ENCODE measurements at places on chromosomes 5 and 9. TPM values are rescaled to one million over a fixed set of nuclear protein-coding genes. Genes with fewer than 3 reads are reported as not detected.

DNA sequence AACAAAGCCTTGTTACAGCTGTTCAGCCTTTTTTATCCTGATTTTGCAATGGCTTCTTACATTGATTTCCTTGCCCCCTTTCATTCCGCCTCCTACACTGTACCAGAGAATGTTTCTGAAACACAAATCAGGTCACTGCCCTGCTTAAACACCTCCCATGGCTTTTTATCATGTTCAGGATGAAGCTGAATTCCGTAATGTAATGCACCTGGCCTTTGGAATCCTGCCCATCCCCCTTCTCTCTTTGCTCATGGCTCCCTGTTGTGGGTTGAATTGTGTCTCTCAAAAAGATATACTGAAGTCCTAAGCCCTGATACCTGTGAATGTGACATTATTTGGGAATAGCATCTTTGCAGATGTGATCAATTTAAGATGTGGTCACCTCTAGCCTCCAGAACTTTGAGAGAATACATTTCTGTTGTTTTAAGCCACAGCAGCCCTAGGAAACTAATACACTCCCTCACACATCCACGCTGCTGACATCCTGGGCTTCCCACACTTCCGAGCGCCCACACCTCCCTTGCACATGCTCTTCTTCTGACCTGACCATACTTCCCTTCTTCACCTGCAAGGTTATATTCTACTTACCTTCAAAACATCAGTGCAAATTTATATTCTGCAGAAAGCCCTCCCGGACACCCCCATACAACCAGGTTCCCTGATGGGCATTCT lies 101.2 kb downstream of the DNAH5 start:
- no peak overlapping the region for H3K4me3 ChIP-seq
- H3K36me3 ChIP-seq: no peaks in the 10 kb centered on the region
- H3K27me3 ChIP-seq: no peaks in the 10 kb centered on the region
- H3K27ac ChIP-seq: no peak overlapping the region
- no peaks in the 10 kb centered on the region for H3K4me1 ChIP-seq

DNA sequence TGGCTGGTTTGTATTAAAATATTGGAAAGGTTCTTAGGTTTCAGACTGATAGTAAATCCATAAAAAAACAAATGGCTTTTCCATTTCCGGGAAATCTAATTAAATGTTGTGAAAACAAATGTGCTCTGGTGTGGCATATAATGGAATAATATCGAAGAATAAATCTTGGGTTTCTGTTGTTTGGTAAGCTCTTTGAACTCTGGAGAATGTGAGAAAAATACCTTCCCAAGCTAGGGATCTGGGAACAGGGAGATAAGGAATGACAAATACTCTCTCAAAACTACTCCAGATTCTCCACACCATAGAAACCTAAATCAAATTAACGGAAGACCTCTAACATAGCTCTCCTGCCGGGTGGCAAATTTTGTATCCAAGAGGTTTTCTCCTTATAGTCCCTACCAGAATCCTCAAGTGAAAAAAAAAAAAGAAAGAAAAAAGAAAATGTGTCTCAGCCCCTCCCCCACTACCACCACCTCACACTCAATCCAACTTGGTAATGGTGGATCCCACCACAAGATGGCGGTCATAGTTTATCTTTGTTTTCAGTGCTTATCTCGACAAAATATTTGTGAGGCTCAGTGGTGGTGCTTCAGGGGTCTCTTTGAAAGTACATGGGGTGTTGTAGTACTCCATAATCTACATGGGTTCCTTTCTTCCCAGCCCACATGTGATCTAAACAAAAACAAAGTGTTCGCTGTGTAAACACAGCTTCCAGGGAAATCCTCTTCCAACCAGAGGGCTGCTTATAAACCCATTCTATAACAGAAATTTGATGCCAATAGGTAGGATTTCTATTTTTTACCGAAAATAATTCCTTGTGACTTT lies 54.5 kb upstream of the FST start:
- no peaks in the 10 kb centered on the region for H3K36me3 ChIP-seq
- H3K27me3 ChIP-seq: no peaks in the 10 kb centered on the region
- no peak for DNase-seq
- H3K4me1 ChIP-seq: no peaks in the 10 kb centered on the region
- H3K4me3 ChIP-seq: no peak overlapping the region

DNA sequence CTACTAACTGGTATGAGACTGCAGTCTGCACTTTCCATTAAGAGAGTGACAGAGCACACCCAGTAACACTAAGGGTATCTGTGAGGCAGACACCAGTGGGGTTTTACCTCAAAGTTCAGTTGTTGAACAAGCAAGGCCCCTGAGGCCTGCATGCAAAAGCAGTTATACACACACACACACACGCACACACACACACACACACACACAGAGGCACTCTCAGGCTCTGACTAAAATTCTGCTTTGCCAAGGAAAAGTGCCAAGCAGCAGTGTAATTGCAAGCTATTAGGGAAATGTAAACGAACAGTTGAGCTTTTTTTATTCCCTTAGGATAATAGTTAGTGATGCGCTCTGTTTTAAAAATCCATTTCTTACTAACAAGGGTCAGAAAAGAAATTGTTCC lies 377.1 kb downstream of the SPOCK1 start:
- no peaks in the 10 kb centered on the region for H3K27me3 ChIP-seq
- no peak for DNase-seq
- H3K36me3 ChIP-seq: no peaks in the 10 kb centered on the region
- no peaks in the 10 kb centered on the region for H3K4me1 ChIP-seq
- no peak overlapping the region for H3K27ac ChIP-seq

- no peaks in the 10 kb centered on the region for H3K36me3 ChIP-seq
- H3K4me1 ChIP-seq: no peaks in the 10 kb centered on the region
These were observed 181.2 kb upstream of the GPR151 start for GRCh38 chr5:146697211-146697610.

- H3K27ac ChIP-seq: no peak overlapping the region
- H3K36me3 ChIP-seq: no peaks in the 10 kb centered on the region
These were observed 61.1 kb downstream of the SPATA31C2 start for GRCh38 chr9:88077071-88077617.

DNA sequence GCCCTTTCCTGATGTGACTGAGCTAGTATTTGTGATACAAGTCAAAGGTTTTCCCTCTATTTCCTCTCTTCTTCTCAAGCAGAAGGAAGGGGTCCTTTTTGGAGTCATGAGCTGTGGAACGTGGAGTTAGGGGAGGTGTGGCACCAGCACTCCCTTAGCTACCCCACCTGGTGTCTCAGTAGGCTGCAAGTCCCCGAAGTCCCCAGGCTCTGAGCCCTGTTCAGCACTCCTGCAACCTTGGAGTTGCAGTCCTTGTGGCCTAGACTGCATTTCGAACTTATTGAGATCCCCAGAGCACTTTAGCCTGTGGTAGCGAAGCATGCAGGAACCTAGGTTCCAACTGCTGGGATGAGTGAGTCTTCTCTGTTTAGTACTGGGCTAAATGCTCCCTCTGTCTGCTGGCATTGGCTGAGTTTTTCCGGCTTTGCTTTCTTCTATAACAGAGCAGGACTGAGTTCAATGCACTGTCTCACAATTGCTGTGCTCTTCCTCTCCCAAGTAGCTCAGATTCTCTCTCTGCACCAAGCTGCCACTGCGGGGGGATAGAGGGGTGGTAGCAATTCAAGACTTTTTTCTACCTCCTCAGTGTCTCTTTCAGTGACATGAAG lies 600.7 kb upstream of the CDH9 start:
- no peaks in the 10 kb centered on the region for H3K27me3 ChIP-seq
- H3K27ac ChIP-seq: no peak overlapping the region
- no peaks in the 10 kb centered on the region for H3K36me3 ChIP-seq

DNA sequence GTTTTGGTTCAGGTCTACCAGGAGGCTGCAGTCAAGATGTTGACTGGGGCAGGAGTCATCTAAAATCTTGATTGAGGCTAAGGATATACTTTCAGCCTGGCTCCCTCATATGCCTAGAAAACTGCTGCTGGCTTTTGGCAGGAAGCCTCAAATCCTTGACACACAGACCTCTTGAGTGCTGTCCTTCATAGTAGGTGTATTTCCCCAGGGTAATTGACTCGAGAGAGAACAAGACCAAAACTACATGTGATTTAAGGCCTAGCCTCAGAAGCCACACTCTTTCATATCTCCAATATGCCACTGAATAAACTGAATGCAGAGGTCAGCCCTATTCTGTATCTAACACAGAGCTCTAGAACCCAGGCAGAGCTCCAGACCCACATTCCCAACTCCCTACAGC lies 402.3 kb upstream of the ADAMTS16 start:
- H3K4me3 ChIP-seq: no peak overlapping the region
- H3K27me3 ChIP-seq: no peaks in the 10 kb centered on the region
- no peak overlapping the region for H3K27ac ChIP-seq
- no peak for DNase-seq
- H3K36me3 ChIP-seq: no peaks in the 10 kb centered on the region
- no peaks in the 10 kb centered on the region for H3K4me1 ChIP-seq

GRCh38 chr5:108432024-108432423 lies 50.1 kb upstream of the FBXL17 start:
- no peak overlapping the region for H3K27ac ChIP-seq
- no peak overlapping the region for H3K4me3 ChIP-seq
- DNase-seq: no peak
- no peaks in the 10 kb centered on the region for H3K4me1 ChIP-seq
- H3K27me3 ChIP-seq: no peaks in the 10 kb centered on the region

GRCh38 chr5:78979909-78980308 lies 5.2 kb downstream of the ARSB start:
- peaks cover 7% of the 10 kb centered on the region for H3K4me1 ChIP-seq
- no peak overlapping the region for H3K4me3 ChIP-seq
- no peak for DNase-seq
- no peaks in the 10 kb centered on the region for H3K27me3 ChIP-seq

- H3K27me3 ChIP-seq: no peaks in the 10 kb centered on the region
- peaks cover 25% of the 10 kb centered on the region for H3K4me1 ChIP-seq
- H3K4me3 ChIP-seq: no peak overlapping the region
- DNase-seq: no peak
These were observed 123.2 kb downstream of the TLE1 start for GRCh38 chr9:81566074-81566698.

- no peak overlapping the region for H3K27ac ChIP-seq
- H3K27me3 ChIP-seq: no peaks in the 10 kb centered on the region
- DNase-seq: no peak
- H3K4me1 ChIP-seq: no peaks in the 10 kb centered on the region
These were observed 380.0 kb downstream of the ANXA1 start for GRCh38 chr9:73531658-73532057.

- no peak for DNase-seq
- no peak overlapping the region for H3K27ac ChIP-seq
- H3K36me3 ChIP-seq: no peaks in the 10 kb centered on the region
- no peak overlapping the region for H3K4me3 ChIP-seq
These were observed 379.8 kb downstream of the TRIM36 start for GRCh38 chr5:114789773-114790402.

GRCh38 chr5:160550075-160550474 lies 128.4 kb downstream of the PTTG1 start:
- DNase-seq: no peak
- no peak overlapping the region for H3K27ac ChIP-seq
- no peaks in the 10 kb centered on the region for H3K4me1 ChIP-seq
- no peaks in the 10 kb centered on the region for H3K36me3 ChIP-seq
- no peak overlapping the region for H3K4me3 ChIP-seq

DNA sequence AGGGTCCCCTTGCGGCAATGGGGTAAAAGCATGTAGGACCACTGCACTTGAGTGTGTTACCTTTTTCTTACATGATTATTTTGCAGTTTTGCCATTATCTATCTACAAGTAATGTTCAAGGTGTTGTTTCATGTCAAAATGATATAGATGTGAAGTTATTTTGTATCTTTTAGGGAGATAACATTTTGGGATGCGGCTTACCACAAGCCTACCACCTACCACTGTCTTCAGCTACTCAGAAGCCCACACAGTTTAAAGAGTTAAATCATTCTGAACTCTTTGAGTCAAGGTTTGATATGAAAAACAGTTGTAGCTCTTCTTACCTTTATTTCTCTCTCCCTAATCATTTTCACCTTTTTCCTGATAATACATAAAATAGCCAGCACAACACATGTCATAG lies 19.8 kb downstream of the CERT1 start:
- H3K4me3 ChIP-seq: no peak overlapping the region
- DNase-seq: no peak
- no peak overlapping the region for H3K27ac ChIP-seq
- H3K4me1 ChIP-seq: no peaks in the 10 kb centered on the region
- H3K36me3 ChIP-seq: no peaks in the 10 kb centered on the region
- no peaks in the 10 kb centered on the region for H3K27me3 ChIP-seq

DNA sequence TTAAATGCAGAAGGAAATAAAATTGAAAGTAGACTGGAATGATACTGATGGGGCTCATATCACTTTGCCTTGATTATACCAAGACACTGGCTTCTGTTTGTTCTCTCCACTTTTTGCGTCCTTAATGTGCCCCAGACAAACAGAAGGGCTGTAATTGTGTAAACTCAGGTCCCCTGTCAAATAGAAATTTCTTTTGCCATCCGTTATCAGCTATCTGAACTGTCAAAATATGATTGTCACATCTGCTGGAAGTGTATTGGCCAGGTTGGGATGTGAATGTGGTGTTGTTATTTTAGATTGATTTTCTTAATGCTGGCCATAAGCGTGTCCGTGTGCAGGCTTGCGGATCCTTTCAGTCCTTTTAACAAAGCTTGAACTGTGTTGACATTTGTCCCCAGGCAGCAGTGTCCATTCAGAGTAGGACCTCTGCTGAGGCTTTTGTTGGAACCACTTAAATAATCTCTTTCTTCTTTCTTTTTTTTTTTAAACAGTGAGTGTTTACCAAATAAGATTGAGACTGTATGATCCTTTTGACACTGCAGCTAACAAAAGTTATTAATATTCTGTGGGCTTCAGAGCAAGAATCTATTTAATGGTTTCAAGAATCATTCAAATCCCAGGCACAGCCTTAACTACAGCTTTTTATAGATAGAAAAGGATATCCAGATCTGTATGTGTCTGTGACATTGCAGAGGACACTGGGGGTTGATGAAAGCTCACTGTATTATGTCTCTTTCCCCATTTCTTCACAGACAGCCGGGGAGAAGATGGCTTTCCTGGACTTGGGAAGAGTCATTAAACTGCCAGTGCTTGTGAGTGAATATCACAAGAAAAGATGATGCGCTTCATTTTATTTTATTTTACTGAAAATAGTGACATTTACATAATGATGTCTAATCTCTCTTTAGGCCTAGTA lies 171.7 kb downstream of the ZNF608 start:
- no peak overlapping the region for H3K4me3 ChIP-seq
- H3K27me3 ChIP-seq: no peaks in the 10 kb centered on the region
- H3K4me1 ChIP-seq: peaks cover 4% of the 10 kb centered on the region
- no peaks in the 10 kb centered on the region for H3K36me3 ChIP-seq
- DNase-seq: no peak

Gene SLC4A9
- not detected for total RNA-seq

Gene MYMK
- total RNA-seq: not detected

Gene ATP6V1G1
- 168 TPM for total RNA-seq

Gene WNT8A
- total RNA-seq: 0.51 TPM

Gene FBP2
- total RNA-seq: 56.5 TPM

Gene FOXI1
- not detected for total RNA-seq

Gene KIF20A
- total RNA-seq: 0.75 TPM

Gene PCDHGA11
- total RNA-seq: 1.3 TPM
